ENCODE measurements at places on chromosomes 13 and 19.

GRCh38 chr13:29763436-29764180 lies 86.8 kb downstream of the UBL3 start:
- DNase-seq = no peak

GRCh38 chr13:113577881-113578435 lies 6.6 kb upstream of the TFDP1 start:
- no peak for DNase-seq

DNA sequence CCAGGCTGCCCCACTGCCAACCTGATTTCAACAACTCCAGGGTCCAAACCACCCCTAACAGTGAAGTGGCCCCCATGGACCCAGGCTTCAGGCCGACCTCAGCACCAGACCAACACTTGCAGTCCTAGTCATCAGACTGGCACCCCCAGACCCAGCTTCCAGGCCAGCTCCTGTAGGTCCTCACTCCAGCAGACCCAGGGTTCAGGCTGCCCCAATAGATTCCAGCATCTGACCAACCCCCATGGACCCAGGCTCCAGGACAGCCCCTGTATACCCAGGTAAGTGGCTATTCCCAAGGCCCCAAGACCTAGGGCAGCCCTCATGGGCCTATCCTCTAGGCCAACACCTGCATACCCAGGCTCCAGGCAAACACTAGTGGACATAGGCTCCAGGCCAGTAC lies 193.8 kb upstream of the OBI1 start:
- DNase-seq = no peak

GRCh38 chr13:63124863-63125262 lies 1709.2 kb upstream of the PCDH20 start:
- no peak for DNase-seq

DNA sequence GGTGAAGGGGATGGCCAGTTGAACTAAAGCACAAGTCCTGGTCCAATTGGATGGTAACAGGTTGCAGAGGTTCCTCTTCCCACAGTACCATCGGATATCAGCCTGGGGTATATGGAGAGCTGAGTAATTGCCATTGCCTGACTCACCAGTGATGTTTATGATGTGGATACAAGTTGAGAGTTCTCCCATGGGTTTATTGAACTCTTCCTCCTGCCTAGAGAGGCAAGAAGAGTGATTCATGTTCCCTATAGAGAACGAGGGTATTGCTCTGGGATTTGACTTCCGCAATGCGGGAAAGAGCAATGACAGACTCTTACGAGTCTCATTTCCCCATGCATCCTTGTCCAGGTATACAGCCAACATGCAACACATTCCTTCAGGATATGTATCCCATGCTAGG lies 111.3 kb upstream of the PCDH9 start:
- DNase-seq = no peak

GRCh38 chr19:50639121-50640112 lies at the start of gene SYT3:
Gene SYT3, minus strand, starts transcription at chr19:50639881. Its CDS starts 2,470 bp downstream, at chr19:50637411.
- DNase-seq = no peak

DNA sequence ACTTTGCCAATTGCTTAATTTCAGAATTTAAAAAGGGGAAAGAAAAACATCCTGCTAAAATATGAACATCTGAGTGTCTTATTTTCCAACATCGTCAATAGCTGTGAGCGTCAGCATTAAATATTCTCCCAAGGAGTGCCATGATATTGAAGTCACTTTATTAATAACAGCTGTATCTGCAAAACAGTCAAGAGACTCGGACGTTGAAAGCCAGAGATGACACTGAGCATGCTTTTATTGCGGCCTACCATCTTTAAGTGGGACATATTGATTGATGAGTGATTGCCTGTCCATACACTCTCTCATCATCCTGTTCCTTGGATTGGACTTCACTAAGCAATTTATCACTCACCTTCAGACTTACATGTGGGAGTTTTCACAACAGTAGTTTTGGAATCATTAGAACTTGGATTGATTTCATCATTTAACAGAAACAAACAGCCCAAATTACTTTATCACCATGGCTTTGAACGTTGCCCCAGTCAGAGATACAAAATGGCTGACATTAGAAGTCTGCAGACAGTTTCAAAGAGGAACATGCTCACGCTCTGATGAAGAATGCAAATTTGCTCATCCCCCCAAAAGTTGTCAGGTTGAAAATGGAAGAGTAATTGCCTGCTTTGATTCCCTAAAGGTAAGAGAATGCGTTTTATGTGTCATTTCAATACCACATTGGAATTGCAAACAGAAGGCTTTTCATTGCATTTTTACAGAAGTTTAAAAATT lies 53.8 kb downstream of the MBNL2 start:
- DNase-seq = no peak

DNA sequence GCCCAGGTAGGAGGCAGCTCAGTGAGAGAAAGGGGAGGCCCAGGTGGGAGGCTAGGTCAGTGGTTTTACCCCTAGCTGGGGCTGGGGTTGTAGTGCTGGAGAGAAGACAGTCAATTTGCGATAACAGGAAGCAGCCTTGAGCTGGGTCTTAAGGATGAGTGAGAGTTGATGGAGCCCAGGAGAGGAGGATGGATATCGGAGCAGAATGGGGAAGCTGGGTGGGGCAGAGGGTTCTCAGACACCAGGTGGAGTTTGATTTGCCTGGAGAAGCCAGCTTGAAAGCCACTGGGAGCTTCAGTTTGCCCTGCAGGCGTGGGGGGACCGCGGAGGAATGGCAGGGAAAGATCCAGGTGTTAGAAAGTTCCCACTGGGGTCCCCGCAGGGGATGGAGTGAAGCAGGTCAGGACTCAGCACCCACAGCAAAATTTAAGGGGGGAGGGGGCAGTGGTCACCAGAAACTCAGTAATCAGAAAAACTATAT lies 836 bp upstream of the CDC42EP5 start:
- DNase-seq = no peak

DNA sequence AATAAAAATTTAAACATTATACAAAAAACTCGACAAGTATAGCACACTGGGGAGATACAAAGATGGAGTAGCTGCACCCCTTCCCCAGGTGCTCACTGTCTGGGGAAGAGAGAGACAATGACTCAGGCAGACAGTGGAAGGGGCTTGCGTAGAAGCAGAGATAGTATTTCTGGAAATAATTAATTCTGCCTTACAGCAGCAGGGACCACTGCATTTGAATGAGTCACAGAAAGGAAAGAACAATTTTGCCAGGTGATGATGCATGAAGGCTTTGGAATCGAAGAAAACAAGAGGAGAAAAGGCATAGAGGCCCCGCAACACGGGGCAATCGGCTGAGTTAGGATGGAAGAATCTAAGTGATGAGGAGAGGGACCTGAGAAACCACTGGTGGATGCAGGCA lies 447.4 kb downstream of the EFNB2 start:
- no peak for DNase-seq

GRCh38 chr19:45922281-45922680 lies 7.7 kb upstream of the NANOS2 start:
- DNase-seq = no peak

GRCh38 chr13:65595916-65596315 lies 1634.2 kb downstream of the PCDH9 start:
- DNase-seq = no peak

DNA sequence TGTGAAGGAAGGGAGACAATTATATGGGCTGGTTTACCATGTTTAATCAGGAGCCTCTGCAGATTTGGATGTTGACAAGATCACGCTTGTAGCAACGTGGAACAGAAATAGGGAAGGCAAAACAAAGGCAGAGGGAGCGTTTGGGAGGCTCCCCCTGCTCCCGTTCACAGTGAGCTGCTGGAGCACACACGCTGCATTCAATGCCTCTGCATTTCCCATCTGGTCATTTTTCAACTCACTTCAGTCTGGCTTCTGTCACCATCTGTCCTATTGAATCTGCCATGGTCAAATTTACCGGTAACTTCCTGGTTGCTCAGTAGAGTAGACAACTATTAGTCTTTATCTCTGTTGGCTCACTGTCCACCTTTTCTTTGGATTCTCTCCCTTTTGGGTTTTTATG lies 91.0 kb downstream of the NHLRC3 start:
- DNase-seq = no peak

DNA sequence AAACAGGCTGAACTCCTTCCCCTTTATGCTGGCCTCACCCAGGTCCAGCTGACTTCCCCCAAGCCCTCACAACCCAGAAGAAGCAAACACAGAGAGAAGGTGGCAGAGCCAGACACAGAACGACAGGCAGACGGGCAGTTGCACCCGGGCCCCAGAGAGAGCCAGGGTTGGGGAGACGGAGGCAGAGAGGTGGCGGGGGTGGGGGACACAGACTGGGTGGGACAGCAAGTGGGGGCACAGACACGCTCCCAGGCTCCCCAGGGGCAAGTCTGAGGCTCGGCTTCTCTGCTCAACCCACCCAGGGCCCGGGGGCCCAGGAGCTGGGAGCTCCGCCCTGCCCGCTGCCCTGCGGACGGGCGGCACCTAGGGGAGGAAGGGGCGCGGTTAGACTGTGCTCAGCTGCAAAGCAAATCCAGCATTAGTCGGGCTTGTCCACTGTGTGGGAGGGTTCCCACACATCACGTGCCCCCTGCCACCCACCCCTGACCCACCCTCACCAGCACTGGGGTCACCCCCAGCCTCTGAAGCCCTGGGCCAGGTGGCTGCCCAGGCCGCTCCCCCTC lies 31.3 kb upstream of the ASF1B start:
- DNase-seq = no peak

- no peak for DNase-seq
Measured at GRCh38 chr19:6692027-6692426, 22.1 kb upstream of the TNFSF14 start.

DNA sequence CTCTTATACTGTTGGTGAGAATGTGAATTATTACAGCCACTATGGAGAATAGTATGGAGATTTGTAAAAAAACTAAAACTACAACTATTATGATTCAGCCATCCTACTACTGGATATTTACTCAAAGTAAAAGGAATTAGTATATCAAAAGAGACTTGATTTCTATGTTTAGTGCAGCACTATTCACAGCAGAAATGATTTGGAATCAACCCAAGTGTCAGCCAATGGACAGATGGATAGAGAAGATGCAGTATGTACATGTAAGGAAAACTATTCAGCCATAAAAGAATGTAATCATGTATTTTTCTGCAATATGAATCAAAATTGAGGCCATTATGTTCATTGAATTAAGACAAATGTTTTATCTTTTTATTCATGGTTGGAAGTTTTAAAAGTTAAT lies 1705.5 kb downstream of the SLITRK1 start:
- no peak for DNase-seq

GRCh38 chr19:48540110-48540509 lies 11.9 kb upstream of the SULT2B1 start:
- DNase-seq = no peak

- DNase-seq = no peak
Measured at GRCh38 chr13:28031896-28032288, 43.4 kb upstream of the URAD start.

DNA sequence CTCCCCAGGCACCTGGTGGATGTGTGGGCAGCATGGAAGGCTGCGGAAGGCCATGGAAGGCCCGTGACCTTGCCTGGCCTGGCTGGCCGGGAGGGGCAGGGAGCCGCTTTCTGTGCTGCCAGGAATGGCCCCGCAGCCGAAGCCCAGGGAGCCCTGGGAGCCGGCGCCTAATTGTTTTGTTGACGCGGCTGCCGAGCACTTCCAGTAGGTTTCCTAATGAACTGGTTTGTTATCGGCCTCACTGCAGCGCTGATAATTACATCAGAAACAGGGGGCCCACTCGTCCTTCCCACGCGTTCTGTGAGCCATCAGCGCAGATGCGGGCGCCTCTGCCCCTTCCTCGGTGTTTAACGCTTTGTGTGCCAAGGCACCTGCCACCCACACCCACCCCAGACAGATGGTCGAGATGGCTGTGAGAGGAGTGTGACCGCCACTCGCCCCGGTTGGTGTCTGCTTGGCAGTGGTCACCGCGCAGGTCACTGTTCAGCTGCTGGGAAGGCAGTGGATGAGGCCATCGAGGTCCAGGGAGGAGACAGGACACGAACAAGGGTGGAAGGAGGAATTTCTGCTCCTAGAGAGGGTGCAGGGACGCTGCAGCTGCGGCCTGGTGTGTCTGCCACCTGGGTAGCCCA lies 124.5 kb downstream of the KDM4B start:
- DNase-seq = no peak

DNA sequence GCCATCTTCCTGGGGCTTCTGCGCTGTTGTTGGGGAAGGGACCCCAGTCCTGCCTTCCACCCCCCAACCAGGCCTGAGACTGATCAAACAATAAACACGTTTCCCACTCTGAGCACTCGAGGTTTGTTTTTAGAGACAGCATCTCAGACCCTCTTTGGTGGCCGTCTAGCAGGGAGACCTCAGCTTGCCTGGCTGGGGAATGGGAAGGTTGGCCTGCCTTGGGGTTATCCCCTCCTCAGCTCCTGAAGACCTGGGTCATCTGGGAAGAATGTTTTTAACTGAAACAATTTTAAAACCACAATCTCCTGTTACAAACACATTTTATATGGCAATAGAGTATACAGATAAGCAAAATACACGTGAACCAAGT lies 2.0 kb downstream of the ZNF581 start:
- no peak for DNase-seq

DNA sequence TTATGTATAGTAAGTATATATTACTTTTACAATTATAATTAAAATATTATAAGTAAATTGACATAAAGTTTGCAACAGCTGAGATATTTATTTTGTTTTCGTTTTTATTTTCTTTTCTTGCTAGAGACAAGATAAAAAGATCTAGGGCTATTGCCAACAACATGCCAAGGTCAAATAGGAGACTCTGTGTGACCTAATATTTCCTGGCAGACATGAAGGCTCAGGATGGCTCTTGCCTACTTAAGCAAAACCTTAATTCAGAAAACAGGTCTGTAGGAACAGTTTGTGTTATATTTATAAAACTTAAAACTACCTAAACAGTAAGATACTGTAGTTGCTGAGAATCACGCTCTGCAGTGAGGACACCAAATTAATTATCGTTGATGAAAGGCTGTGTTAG lies 145.2 kb downstream of the RFC3 start:
- no peak for DNase-seq

DNA sequence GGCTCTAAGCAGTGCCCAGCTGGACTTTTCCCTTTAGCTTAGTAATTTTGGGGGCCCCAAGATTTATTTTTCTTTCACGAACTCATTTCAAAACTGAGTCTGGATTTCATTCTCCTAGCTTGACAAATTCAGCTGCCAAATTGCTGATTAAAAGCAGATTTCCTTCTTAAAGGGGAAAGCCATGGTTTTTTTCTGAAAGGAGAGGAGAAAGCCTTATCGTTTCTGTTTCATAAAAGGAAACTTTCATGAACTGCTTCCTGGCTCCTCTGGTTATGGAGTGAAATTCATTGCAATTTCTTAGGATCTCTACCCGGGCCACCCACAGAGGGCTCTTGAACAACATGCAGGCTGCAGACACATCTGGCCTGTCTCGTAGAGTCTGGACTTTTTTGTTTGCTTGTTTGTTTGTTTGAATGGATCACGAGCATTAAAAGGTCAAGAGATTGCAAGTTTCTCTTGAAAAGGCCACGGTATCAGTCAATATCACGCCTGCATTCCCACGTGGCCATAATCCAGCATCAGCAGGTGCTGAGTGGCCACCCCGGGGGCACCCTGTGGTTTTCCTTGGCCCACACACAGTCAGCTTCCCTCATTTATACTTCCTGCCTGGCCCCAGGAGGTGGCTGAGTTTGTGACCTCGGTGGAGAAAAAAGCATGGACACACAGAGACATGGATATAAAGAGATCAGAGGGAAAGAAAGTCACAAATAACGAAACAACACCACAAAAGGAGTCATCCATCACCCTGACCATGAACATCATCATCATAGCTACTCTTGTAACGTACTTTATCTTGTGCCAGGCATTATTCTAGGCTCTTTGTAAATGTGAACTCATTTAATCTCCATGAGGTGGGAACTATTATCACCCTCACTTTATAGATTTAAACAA lies 10.5 kb upstream of the KLK4 start:
- DNase-seq = no peak

Data from NCI-H1436 treated with DMSO at 0.1 percent for 48 hours (cell line).